ENCODE measurements at places on chromosomes 6 and 20. TPM values are rescaled to one million over a fixed set of nuclear protein-coding genes. Genes with fewer than 3 reads are reported as not detected.
A peak's percentile ranks its signal among the peaks of the same experiment; 100 is the strongest.

DNA sequence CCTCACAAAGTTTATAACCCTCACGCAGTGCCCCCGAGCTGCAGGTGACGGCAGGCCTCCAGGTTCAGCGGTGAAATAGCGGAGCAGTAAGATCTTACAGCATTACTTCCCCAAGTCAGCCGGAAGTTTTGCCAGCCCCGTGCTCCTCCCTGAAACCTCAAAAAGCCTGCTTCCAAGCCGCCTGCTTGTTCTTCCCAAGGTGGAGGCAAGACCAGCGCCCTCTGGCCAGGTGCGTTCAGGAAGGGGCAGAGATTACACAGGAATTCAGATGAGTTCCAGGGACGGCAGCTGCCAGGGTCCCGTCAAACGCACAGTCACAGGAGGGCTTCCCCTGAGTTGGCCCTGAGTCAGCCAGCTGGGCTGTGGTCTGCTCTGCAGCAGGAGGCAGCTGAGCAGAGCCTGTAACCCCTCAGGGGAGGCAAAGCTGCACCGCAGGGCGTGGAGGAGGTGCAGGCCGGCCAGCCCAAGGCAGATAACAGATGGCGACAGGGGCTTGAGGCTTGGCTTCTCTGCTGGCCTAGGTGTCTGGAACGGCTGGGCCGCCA is 124.1 kb upstream of the RPS6KA2 start:
- H3K27ac ChIP-seq: no peak overlapping the region
- peaks cover 4% of the 10 kb centered on the region for H3K27me3 ChIP-seq
- H3K36me3 ChIP-seq: no peaks in the 10 kb centered on the region
- DNase-seq: no peak
- H3K4me3 ChIP-seq: no peak overlapping the region

Gene EEF1A2
- total RNA-seq: 5.0 TPM

GRCh38 chr6:130967502-130968445 is 95.3 kb downstream of the EPB41L2 start:
- no peaks in the 10 kb centered on the region for H3K36me3 ChIP-seq
- no peaks in the 10 kb centered on the region for H3K4me1 ChIP-seq
- no peak for DNase-seq
- H3K27me3 ChIP-seq: no peaks in the 10 kb centered on the region
- peak overlapping the region; percentile 27 for H3K27ac ChIP-seq
- no peak overlapping the region for H3K4me3 ChIP-seq

Gene FGD2
- total RNA-seq: 46.4 TPM

Gene DBNDD2
- 74.5 TPM for total RNA-seq

DNA sequence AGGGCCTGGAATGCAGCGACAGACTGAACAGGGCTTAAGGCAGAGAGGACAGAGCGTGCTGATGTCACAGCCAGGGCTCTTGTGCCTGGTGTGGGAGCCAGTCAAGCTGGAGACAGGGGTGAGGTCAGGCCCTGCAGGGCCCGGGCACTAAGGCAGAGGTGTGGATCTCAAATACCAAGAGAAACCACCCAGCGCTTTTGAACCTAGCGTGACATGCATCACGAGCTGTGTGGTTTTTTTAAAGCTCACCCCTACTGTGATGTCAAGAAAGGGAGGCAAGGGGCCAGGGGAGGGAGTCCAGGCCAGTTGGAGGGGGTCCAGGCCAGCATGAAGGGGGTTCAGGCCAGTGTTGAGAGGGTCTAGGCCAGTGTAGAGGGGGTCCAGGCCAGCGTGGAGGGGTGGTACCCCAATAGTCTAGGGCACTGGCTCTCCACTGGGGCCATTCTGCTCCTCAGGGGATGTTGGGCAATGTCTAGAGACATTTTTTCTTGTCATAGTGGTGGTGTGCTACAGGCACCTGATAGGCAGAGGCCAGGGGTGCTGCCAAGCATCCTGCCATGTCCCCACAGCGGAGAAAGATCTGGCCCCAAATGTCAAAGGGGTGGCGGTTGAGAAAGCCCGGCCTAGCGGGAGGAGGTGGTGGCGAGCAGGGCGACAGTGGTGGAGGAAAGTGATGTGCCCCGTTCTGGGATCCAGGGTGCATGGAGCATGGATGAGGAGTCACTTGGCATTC is 42.6 kb downstream of the RBM38 start:
- H3K27ac ChIP-seq: peak overlapping the region; percentile 39
- no peaks in the 10 kb centered on the region for H3K27me3 ChIP-seq
- no peak overlapping the region for H3K4me3 ChIP-seq
- H3K36me3 ChIP-seq: no peaks in the 10 kb centered on the region

Gene HLA-DOA
- 3.7 TPM for total RNA-seq

Gene MYLK4
- 0.41 TPM for total RNA-seq

Gene NRSN1
- total RNA-seq: not detected

Gene ZFAND3
- total RNA-seq: 38.2 TPM

DNA sequence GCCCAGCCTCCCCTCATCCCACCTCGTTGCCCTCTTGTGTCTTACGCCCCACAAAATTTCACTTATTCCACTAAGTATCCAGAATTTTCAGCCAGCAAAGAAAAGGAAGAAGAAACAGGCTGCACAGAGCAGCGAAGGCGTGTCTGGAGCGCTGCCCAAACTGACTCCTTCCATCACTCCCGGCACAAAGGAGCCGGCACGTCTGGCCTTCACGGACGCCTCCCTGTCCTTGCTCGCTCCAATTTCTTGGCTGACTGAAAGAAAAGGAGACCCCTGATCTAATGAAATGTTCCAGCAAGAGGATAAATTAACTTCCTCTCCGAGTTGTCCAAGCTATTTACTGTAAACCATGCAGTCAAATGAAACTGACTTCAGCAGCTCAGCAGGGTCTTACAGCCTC is 152.3 kb upstream of the CDH4 start:
- H3K27me3 ChIP-seq: no peaks in the 10 kb centered on the region
- DNase-seq: no peak
- H3K36me3 ChIP-seq: no peaks in the 10 kb centered on the region
- no peak overlapping the region for H3K27ac ChIP-seq

DNA sequence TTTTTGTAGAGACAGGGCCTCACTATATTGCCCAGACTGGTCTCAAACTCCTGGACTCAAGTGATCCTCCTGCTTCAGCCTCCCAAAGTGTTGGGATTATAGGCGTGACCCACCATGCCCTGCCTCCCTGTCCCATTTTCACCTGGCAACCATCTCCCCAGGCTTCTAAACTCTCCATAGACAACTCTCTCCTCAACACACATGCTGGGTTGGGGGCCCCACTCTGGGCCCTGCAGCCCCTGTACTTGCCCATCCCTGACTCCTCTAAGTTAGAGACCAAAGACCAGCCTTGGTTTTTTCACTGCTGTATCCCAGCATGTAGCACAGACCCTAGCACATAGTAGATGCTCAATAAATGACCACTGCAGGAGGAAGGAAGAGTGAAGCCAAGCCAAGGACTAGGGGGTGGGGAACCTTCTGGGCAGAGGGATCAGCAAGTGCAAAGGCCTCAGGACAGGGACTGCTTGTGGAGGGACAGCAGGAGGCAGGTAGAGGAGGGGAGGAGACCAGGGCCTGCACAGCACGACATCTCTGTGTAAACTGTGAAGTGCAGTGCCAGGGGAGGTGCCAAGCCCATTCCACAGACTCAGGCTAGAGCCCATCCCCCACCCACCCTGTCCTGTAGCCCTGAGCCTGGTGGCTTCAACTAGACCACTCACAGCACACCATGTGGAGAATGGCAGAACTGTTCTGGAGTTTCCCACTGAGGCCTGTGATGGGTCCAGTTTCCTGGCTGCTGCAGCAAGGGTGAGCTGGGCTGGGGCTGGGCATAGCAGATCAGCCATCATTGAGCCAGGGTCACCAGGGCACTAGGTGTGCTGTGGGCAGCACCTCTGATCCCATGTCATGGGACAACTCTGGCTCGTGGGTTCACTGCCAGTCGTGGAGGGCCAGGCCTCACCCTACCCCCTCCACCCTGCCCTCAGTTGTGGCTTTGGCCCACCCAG is 3.4 kb upstream of the SRC start:
- no peak overlapping the region for H3K4me3 ChIP-seq
- H3K27me3 ChIP-seq: no peaks in the 10 kb centered on the region
- no peaks in the 10 kb centered on the region for H3K36me3 ChIP-seq
- peak overlapping the region; percentile 93 for H3K27ac ChIP-seq
- no peak for DNase-seq
- H3K4me1 ChIP-seq: peaks cover 43% of the 10 kb centered on the region

- H3K27ac ChIP-seq: peak overlapping the region; percentile 96
- peak; percentile 43 for DNase-seq
- peak overlapping the region; percentile 68 for H3K4me3 ChIP-seq
- no peaks in the 10 kb centered on the region for H3K27me3 ChIP-seq
- H3K36me3 ChIP-seq: no peaks in the 10 kb centered on the region
These were observed 2.7 kb downstream of the VEGFA start for GRCh38 chr6:43772681-43773049.

GRCh38 chr20:32315891-32316290 is 38.4 kb downstream of the KIF3B start:
- no peaks in the 10 kb centered on the region for H3K27me3 ChIP-seq
- H3K36me3 ChIP-seq: no peaks in the 10 kb centered on the region
- no peak overlapping the region for H3K27ac ChIP-seq
- no peaks in the 10 kb centered on the region for H3K4me1 ChIP-seq

Gene SLC32A1
- total RNA-seq: not detected

DNA sequence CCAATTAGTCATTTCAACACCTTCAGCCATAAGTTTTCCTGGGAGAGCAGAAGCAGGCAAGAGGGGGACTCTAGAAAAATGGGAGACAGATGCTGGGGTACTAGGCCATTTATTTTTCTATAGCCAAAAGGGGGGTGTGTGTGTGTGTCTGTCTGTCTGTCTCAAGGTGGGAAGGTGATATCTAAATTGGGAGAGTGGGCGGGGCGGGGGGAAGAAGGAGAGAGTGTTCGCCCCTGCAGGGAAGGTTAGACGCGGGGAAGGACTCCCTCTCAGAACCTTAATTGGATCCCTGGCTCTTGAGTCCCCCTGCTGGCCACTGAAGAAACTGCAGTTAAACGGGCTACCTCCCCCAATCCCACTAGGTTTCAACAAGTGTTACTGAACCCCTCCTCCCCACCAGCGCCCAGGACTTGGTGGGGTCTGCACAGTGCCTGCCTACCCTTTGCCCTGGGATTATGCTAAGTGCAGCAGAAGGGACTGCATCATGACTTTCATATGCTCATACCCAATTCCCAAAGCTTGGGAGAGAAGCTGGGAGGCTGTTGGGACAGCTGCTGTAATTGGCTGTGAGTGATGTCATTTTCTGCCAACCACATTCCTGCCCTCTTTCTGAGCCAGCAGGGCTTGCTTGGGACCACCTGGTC is 45.8 kb downstream of the FOXP4 start:
- no peaks in the 10 kb centered on the region for H3K4me1 ChIP-seq
- no peak overlapping the region for H3K4me3 ChIP-seq
- no peaks in the 10 kb centered on the region for H3K27me3 ChIP-seq
- H3K27ac ChIP-seq: no peak overlapping the region
- H3K36me3 ChIP-seq: no peaks in the 10 kb centered on the region

Gene BMP2
- 16.7 TPM for total RNA-seq

DNA sequence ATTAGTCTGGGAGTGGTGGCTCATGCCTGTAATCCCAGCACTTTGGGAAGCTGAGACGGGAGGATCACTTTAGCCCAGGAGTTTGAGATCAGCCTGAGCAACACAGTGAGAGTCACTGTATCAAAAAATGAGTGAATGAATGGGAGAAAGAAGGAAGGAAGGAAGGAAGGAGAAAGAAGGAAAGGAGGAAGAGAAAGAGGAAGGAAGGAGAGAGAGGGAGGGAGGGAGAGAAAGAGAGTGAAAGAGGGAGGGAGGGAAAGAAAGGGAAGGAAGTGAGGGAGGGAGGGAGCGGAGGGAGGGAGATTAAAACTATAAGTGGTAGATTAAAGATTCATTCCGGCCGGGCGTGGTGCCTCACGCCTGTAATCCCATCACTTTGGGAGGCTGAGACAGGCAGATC is 28.9 kb upstream of the RREB1 start:
- H3K36me3 ChIP-seq: no peaks in the 10 kb centered on the region
- DNase-seq: no peak
- H3K4me3 ChIP-seq: no peak overlapping the region
- no peaks in the 10 kb centered on the region for H3K27me3 ChIP-seq
- no peaks in the 10 kb centered on the region for H3K4me1 ChIP-seq
- peak overlapping the region; percentile 52 for H3K27ac ChIP-seq

DNA sequence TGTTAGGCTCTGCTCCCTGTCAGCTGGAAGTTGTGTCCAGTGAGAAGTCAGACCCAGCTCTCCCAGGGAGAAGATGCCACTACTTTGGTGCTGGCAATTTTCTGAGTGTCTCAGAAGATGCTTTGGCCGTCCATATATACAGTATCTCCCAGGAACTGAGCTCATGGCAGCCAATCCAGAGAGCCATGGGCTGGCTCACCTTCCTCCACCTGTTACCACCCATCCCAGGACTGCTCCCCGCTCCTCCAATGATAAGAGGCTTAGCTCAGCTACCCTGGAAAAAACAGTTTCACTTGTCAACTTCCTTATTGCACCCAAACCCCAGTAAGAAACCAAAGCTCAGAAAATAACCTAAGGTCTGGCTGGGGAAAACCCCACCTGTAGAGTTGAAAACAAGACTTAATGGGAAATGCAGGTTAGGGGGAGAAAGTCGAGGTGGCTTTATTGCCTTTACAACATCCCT is at the start of gene BNIP5:
TSS of gene BNIP5 (minus strand) at position 110 of the 463 bp plus-strand sequence. CDS start 6,198 bp downstream, outside the sequence.
- peak within 1 kb of the TSS; percentile 83 for H3K27ac ChIP-seq
- peak; percentile 77 for DNase-seq
- no peaks in the 10 kb centered on the region for H3K36me3 ChIP-seq
- H3K27me3 ChIP-seq: no peaks in the 10 kb centered on the region
- H3K4me1 ChIP-seq: peaks cover 28% of the 10 kb centered on the region

DNA sequence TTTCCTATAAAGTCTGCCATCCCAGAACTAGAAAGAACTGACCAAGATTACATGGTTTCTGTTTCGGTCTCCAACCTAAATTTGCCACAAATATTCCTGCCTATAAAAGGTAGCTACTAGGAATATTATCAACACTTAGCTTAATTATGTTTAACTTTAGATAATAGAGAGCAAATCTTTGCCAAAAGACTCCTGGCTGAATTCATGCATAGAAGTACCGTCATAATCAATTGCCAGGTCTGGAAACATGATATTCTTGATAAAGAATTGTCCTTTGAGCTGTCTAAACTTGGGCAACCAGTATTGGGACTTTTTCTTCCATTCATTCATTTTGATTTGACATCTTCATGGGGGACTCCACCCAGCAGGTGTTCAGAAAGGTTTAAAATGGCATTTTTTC is 22.4 kb downstream of the CALHM6 start:
- H3K27me3 ChIP-seq: no peaks in the 10 kb centered on the region
- no peak for DNase-seq
- no peak overlapping the region for H3K27ac ChIP-seq
- no peak overlapping the region for H3K4me3 ChIP-seq
- no peaks in the 10 kb centered on the region for H3K4me1 ChIP-seq

DNA sequence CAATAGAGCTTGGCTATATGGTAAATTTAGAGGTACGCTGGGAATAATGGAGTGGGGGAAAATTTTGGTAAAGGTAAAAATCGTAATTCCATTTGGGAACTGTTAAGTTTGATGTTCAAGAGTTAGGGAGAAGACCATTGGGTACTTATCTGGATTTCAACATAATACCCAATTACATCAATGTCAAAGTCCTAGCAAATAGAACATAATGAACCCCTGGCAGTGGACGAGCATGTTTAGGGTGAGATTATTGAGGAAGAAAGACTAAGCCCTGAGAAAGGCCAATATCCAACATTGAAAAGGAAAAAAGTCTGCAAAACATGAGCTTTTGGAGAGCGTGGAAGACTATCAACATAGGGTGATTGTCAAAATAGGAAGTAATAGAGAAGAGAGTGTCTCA is 106.6 kb downstream of the TSHZ2 start:
- no peak overlapping the region for H3K27ac ChIP-seq
- H3K27me3 ChIP-seq: no peaks in the 10 kb centered on the region
- DNase-seq: no peak
- H3K4me1 ChIP-seq: no peaks in the 10 kb centered on the region
- H3K4me3 ChIP-seq: no peak overlapping the region

Gene ULBP3
- 0.79 TPM for total RNA-seq

- no peak for DNase-seq
- H3K27ac ChIP-seq: no peak overlapping the region
- no peaks in the 10 kb centered on the region for H3K36me3 ChIP-seq
- no peaks in the 10 kb centered on the region for H3K27me3 ChIP-seq
- no peaks in the 10 kb centered on the region for H3K4me1 ChIP-seq
These were observed 282.4 kb upstream of the HSF2 start for GRCh38 chr6:122116835-122117627.

Measured in transverse colon (tissue), 4 donors.